Breast epithelium (tissue), 4 donors: ENCODE measurements at places on chromosomes 12 and 14. TPM values are rescaled to one million over a fixed set of nuclear protein-coding genes. Genes with fewer than 3 reads are reported as not detected.

DNA sequence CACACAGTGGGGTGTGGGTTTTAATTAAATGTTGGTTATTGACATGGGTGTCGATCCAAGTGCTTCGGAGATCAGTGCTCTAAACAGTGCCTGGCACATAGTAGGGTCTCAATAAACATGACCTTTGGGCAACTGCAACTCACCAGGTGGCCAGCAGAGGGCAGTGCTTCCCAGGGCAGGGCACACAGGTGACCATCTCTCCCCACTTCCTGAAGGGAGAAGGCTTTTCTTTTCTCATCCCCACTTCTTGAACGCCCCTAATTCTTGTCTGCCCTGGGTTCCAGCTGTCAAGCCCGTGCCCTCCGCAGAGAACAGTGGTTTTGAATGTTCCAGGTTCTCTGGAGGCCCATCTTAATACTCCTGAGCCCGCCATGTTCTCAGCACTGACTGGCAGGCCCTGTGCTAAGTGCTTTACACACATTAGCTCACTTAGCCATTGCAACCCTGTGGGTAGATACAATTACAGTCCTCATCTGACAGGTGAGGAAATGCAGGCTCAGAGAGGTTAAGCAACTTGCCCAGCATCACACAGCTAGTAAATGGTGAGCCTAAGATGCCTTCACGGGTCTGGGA lies 16.3 kb downstream of the RAPGEF3 start:
- H3K4me3 ChIP-seq = no peak overlapping the region
- H3K27me3 ChIP-seq = no peaks in the 10 kb centered on the region

GRCh38 chr12:25447046-25447445 lies 106.0 kb downstream of the LMNTD1 start:
- H3K36me3 ChIP-seq = no peaks in the 10 kb centered on the region
- no peak for DNase-seq
- H3K4me1 ChIP-seq = no peaks in the 10 kb centered on the region
- H3K27ac ChIP-seq = no peak overlapping the region

POLE2 gene
- total RNA-seq = 1.6 TPM

- no peak overlapping the region for H3K27ac ChIP-seq
- H3K36me3 ChIP-seq = no peaks in the 10 kb centered on the region
- no peak for DNase-seq
- no peaks in the 10 kb centered on the region for H3K4me1 ChIP-seq
These were observed 208.9 kb upstream of the MYL2 start for GRCh38 chr12:111129149-111129767.

DNA sequence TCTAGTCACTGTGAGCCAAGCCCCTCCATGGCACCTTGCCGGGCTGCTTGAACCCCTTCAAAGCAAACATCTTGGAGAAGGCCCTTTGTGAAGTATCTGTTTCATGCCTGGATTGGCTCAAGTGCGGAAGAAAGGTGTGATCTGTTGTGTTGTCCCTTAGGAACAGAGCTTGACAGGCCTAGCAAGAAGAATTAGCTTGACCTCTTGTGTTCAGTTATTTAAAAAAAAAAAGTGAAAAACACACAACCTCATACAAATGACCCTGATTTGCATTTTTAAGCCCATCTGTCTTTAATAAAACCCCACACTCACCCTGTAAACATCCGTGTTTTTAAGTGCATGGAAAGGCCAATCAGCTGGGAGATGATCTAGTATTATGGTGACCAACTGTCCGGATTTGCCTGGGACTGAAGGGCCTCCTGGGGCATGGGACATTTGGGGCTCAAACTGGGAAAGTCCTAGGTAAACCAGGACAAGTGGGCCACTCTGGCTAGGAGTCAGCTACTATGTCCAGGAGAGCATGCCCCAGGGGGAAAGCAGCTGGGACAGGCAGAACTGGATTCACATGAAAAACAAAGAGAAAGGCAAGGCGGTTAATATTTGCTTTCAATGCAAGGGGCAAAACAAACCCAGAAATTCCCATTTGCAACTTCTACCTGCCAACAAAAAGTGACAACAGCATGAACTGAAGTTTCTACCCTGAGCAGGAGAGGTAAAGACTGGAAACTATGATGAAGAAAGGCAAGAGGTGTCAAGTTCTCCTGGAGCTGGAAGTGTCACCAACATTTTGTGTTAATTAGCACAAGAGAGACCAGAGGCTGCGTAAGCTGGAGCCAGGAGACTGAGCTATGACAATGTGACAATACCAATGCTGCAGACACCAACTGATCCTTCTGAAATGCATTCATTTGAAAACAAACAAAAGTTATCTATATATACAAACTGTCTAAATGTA lies 78.6 kb downstream of the CLMN start:
- no peaks in the 10 kb centered on the region for H3K36me3 ChIP-seq
- no peak overlapping the region for H3K4me3 ChIP-seq
- H3K27ac ChIP-seq = peak overlapping the region; percentile 80
- DNase-seq = peak; percentile 79
- no peaks in the 10 kb centered on the region for H3K27me3 ChIP-seq

GRCh38 chr12:42921741-42922504 lies 332.4 kb upstream of the PRICKLE1 start:
- no peak for DNase-seq
- no peak overlapping the region for H3K27ac ChIP-seq
- H3K27me3 ChIP-seq = no peaks in the 10 kb centered on the region
- H3K36me3 ChIP-seq = no peaks in the 10 kb centered on the region
- H3K4me1 ChIP-seq = no peaks in the 10 kb centered on the region

DNA sequence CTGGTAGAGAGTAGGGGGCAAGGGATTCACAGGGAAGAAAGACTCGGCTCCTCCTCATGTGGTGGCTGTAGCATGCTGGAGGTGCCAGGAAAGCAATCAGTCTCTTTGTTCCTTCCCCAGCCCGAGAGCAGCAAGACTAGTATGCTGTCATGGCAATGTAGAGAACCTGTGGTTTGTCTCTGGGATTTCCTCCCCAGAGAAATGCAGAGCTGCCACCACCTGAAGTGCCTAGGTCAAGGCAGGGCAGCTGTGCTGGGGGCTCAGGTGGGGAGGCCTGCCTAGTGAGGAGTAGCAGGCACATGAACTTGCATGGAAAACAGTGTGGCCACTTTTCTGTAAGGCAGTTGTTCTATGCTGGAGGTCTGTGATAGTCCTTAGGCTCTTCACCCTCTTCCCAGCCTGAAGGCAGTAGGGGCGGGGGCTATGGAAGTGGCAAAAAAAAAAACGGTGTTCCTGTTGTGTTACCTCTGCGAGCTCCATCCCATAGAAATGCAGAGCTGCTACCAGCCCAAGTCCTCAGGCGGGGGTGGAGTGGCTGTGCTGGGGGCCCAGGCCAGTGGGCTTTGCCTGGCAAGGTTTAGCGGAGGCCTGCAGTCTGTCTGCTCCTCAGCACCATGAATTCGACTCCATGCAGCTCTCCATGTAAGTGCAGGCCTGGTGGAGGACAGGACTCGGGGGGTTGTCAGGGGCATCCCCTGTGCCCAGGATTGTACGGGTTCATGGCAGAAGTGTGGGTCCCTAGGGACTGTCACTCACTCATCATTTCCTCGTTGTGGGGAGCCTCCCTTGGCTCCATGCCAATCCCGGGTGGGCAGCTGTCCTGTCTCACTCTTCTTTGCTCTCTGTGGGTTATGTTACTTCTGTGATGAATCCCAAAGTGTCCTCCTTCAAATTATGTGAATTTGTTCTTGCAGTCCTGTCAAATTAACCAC lies 4.1 kb upstream of the CLEC4D start:
- no peak overlapping the region for H3K27ac ChIP-seq
- no peaks in the 10 kb centered on the region for H3K36me3 ChIP-seq
- no peaks in the 10 kb centered on the region for H3K4me1 ChIP-seq
- no peaks in the 10 kb centered on the region for H3K27me3 ChIP-seq
- no peak for DNase-seq
- H3K4me3 ChIP-seq = no peak overlapping the region

DNA sequence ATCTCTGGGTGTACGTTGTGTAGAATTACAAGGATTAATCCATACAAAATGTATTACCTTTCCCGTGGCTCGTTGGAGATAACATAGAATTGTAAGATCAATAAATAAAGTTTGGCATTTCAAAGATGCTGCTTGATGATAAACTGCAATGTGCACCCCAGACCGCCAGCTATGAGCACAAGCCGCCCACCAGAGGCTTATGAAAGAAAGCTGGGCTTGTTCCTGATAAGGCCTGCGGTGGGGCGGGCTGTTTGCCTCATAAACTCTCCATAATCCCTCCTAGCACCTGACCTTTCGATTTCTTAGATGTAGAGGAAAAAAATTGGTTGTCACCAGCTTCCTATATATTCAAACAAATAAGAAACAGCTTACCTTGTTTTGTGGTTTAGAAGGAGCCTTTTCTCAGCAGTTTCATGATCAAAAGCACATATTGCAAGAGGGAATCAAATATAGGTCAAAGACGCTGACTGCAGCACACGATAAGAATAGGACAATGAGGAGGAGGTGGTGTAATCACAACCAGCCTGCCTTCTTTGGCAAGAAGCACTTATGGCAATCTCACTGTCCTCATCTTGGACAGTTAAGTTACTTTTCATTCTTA lies 293.6 kb downstream of the RMST start:
- no peak for DNase-seq
- H3K36me3 ChIP-seq = no peaks in the 10 kb centered on the region
- no peaks in the 10 kb centered on the region for H3K27me3 ChIP-seq
- H3K27ac ChIP-seq = peak overlapping the region; percentile 79
- no peak overlapping the region for H3K4me3 ChIP-seq
- peaks cover 6% of the 10 kb centered on the region for H3K4me1 ChIP-seq

FGF23 gene
- not detected for total RNA-seq

DNA sequence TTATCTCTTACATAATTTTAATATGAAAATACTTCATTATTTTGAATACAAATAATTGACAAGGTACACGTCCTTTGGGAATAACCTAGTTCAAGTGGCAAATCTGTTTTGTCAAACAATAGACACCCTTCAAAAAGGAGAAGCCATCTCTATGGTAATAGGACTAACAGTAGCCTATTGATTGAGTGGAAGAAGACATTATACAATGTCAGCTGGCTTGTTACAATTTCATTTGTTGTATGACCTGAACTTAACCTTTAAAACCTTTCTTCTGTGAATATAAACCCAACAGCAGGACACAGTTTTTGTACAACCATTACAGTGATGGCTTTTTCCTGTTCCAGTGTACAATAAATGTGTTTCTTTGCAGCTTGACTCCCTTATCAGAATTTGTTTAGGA lies 8.1 kb downstream of the TMEM260 start:
- H3K4me1 ChIP-seq = no peaks in the 10 kb centered on the region
- no peak overlapping the region for H3K4me3 ChIP-seq
- no peak overlapping the region for H3K27ac ChIP-seq
- no peaks in the 10 kb centered on the region for H3K36me3 ChIP-seq
- DNase-seq = no peak

RNASE3 gene
- not detected for total RNA-seq

AQP2 gene
- not detected for total RNA-seq

- H3K27ac ChIP-seq = no peak overlapping the region
- DNase-seq = no peak
- no peaks in the 10 kb centered on the region for H3K27me3 ChIP-seq
These were observed 74.7 kb downstream of the NOC4L start for GRCh38 chr12:132218915-132219314.

DNA sequence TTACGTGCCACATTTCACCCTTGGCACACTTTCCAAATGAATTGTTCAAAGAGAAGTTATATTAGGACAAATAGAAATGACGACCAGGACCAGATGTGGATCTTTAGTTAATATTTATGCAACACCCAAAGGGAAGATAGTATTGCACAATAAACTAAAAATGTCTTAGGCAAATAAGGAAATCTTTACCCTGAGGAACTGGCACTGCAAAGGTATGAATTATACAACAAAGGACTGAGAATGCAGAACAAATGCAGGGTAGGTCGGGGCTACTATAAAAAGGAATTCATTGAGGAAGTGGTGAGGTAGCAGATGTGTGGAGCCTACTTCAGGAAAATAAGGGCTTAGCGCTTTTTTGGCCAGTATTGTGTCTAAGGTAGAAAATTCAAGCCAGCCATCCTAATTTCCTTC lies 3.9 kb upstream of the TMTC2 start:
- no peak overlapping the region for H3K4me3 ChIP-seq
- DNase-seq = no peak
- H3K27ac ChIP-seq = no peak overlapping the region

DNA sequence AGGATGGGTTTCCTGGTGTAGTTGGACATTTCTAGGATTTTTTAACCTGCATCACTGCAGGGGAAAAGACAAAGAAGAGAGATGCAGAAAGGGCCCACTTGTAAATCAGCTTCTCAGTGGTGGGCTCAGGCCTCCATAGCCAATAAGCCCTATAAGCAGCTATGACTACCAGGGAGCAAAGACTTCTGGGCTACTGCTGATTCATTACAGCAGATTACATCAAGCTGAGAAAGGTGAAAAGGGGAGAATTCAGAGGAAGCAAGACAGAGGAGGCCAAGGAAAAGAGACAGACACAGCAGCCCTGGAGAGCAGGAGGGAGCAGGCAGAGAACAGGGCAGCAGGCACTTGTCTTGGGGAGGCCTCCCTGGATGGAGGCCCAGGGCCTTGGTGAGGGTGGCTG lies 95.2 kb downstream of the KCNA5 start:
- H3K4me1 ChIP-seq = no peaks in the 10 kb centered on the region
- no peak for DNase-seq
- H3K4me3 ChIP-seq = no peak overlapping the region
- H3K36me3 ChIP-seq = no peaks in the 10 kb centered on the region

DNA sequence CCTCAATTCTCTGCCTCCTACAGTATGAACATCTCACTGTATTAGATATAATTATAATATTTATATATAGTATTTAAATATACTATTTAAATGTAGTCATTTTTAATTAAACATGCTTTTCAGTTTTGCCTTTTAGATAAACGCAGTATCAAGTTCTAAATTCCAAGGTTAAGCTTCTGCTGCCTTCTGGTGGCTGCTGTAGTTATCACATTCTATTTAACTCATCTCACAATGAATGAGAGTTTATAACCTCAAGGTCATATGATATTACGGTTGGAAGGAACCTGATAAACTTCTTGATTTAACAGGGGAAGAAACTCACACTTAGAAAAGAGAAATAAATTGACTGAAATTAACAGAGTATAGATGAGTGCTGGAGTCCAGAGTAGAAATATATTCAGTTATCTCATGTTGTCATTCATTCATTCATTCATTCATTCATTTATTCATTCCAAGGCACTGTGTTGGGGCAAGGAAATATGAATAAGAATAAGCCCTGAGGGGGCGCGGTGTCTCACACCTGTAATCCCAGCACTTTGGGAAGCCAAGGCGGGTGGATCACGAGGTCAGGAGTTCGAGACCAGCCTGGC lies 31.9 kb downstream of the GUCY2C start:
- H3K36me3 ChIP-seq = no peaks in the 10 kb centered on the region
- no peak for DNase-seq
- H3K27ac ChIP-seq = no peak overlapping the region
- H3K4me1 ChIP-seq = no peaks in the 10 kb centered on the region
- no peak overlapping the region for H3K4me3 ChIP-seq

DNA sequence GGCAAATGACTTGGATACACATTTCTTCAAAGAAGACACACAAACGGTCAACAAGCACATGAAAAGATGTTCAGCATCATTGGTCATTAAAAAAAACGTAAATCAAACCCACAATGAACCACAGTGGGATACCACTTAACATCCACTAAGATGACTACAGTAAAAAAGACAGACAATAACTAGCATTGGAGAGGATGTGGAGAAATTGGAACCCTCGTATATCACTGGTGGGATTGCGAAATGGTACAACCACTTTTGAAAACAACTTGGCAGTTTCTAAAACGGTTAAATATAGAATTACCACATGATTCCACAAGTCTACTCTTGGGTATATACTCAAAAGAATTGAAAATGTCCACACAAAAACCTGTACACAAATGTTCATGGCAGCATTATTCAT lies 25.2 kb upstream of the PPFIBP1 start:
- H3K36me3 ChIP-seq = no peaks in the 10 kb centered on the region
- no peaks in the 10 kb centered on the region for H3K4me1 ChIP-seq
- H3K4me3 ChIP-seq = no peak overlapping the region
- no peaks in the 10 kb centered on the region for H3K27me3 ChIP-seq
- DNase-seq = no peak
- H3K27ac ChIP-seq = no peak overlapping the region
